ENCODE measurements at places on chromosomes 4 and X.
A peak's percentile ranks its signal among the peaks of the same experiment; 100 is the strongest.

GRCh38 chrX:137431693-137432488 lies 134.0 kb upstream of the ZIC3 start:
- no peak for DNase-seq

DNA sequence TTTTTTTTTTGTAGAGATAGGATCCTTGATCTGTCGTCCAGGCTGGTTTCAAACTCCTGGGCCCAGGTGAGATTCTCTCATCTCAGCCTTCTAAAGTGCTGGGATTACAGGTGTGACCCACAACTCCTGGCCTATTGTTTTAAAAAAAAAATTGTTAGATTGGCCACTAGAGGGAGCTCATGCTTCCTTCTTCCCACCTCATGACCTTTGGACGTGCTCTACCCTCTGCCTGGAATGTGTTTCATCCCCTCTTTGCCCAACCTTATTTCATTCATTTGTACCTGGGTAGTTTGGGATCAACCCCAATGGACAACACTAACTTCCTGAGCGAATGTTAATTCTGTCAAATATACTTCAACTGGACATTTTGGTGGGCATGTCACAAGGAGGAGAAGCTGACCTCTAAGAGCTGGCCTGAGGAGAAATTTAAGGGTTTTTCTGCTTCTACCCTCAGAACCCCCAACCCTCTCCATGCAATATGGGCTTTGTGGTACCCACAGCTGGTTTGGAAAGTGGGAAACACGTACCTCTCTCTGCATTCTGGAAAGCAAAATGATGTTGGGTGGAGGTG lies 6.4 kb downstream of the PPEF2 start:
- peak; percentile 64 for DNase-seq

DNA sequence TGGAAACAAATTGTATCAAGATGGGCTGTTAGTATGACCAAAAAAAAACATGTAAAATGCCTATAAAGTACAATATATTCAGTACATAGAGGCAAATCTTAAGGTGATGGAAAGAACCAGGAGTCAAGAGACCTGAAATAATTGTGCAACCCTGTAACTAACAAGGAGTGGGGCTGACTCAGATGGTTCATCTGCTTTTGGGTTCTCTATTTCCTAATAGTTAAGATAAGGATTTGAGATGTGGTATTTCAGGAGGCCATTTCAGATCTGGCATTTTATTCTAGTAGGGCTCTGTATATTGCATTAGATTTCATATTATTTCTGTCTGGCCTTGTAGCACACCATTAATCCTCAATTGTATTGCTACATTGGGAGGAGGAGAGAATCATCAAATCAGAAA lies 268.4 kb downstream of the HS3ST1 start:
- DNase-seq = no peak

- no peak for DNase-seq
Measured at GRCh38 chr4:176778063-176778462, 14.7 kb downstream of the VEGFC start.

GRCh38 chr4:7808752-7809151 lies 130.9 kb downstream of the AFAP1 start:
- DNase-seq = peak; percentile 14

DNA sequence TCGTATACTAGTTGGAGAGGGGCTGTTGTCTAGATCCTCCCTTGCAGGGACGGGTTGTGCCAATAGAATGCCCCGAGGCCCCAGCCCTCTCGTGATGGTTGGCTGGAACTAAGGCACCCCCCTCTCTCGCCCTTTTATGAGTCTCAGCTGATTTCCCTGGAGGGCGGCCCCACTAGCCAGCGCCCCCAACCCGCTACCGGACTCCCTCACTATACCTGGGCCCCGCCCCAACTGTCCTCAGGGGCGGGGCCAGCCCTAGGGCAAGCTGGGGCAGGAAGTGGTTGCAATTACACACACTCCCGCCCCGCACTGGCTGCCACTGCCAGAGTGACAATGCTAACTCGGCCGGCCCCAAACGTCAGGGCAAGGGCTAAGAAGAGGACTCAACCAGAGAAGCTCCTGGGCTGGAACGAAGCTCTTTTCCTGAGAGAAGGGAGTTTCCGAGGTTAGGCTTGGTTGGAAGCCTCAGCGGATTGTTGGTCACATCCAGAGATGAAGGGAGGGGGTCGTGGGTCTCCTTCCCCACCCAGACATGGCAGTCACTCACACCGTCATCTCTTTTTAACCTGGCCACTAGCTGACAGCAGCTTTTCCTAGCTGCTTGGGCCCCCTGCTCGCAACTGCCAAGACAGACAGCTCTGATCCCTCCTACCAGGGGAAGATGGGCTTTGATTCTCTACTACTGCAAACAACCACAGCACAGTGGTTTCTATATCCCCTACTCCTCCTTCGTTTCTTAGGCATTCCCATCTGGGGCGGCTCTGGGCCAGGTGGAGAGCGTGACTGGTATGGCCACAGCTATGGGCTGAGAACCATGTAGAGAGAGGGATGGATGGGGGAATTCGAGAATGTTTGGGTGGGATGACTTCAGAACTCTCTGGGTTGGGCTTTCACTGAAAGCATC lies 21.0 kb upstream of the BCORL1 start:
- peak; percentile 71 for DNase-seq

DNA sequence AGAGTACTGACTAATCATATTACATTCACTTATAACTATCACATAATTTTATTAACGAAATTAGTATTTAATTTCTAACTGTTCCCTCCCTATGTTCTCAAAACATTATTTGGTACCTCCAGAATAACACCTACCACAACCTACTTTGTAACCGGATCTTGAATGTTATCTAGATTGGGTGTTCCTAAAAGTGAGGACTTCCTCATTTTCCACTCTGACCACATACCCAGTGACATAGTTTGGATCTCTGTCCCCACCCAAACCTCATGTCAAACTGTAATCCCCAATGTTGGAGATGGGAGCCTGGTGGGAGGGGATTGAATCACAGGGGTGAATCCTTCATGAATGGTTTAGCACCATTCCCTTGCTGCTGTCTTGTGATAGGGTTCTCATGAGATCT lies 21.8 kb downstream of the NR3C2 start:
- DNase-seq = peak; percentile 71

- no peak for DNase-seq
Measured at GRCh38 chrX:333611-334311, 15.2 kb upstream of the GTPBP6 start.

DNA sequence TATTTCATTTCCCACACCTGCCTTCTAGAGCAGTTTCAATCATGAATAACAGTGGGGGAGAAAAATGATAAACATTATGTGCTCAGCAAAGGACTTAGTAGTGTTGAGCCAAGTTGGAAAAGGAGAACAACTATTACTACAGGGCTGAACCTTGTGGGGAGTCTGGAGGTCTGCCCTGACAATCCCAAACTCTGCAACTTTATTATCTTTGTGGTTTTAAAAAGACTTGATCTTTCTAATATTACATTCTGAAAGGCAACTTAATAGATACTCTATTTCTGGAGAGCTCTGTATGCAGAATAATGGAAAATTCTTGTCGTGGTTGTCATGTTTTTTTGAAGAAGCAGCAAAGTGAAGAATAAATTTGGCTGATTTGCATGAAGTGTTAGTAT lies 116.1 kb downstream of the SPCS3 start:
- no peak for DNase-seq

DNA sequence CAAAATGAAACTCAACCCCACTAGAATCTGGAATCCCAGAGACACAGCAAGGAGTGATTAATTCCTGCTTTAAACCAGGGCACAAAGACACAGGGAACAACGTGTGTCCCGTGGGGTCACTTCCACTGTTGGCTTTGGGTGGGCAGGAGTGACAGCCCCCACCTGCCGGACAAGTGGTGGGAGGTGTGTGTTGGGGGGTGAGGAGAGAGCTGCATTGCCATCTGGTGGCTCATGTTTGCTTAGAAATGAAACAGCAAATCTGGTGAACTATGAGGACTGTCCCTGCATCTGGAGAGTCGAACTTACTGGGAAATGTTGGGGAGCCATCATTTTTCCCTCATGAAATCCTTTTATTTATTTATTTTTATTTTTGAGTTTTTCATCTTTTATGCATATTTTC lies 75.9 kb upstream of the AFAP1 start:
- no peak for DNase-seq
